ENCODE measurements at places on chromosomes 2 and 18. TPM values are rescaled to one million over a fixed set of nuclear protein-coding genes. Genes with fewer than 3 reads are reported as not detected.

Gene AFG3L2
- 65.5 TPM for total RNA-seq

- DNase-seq = peak; percentile 96
Observed at GRCh38 chr2:31401580-31401979, 13.0 kb downstream of the XDH start.

DNA sequence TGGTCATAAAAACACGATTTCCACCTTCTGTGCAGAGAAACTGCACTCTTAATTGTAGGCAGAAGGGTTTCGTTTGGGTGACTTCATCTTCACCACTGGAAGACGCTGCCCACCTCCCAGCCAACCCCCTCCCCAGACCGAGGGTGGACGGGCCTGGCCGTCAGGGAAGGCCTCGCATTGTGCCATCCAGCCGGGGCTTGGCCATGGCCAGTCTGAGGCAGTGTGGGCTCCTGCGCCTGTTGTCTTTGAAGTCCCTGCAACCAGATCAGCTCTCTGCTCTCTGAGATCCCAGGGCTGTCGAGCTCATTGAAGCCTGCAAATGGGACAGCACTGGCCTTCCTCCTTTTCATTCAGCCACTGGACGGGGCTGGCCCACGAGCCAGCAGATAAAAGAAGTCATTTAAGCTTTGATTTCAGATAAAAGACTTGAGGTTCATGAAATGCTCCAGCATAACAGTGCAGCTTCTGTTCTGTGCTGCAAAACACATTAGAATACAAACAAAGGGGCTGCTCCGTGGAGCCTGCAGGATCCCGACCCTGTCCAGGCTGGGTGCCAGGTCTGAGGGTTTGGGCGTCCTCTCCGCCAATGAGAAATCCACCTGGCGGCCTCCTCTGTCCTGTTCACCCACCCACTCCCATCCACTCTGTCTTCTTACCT is 253.5 kb downstream of the LDLRAD4 start:
- DNase-seq = no peak

GRCh38 chr2:20674974-20675679 is 8.2 kb downstream of the GDF7 start:
- peak; percentile 87 for DNase-seq

GRCh38 chr18:23453680-23454058 is 582 bp downstream of the RIOK3 start:
- DNase-seq = peak; percentile 69

GRCh38 chr2:15177103-15177502 is 384.0 kb downstream of the NBAS start:
- DNase-seq = peak; percentile 63

Gene FLACC1
- total RNA-seq = 0.56 TPM

DNA sequence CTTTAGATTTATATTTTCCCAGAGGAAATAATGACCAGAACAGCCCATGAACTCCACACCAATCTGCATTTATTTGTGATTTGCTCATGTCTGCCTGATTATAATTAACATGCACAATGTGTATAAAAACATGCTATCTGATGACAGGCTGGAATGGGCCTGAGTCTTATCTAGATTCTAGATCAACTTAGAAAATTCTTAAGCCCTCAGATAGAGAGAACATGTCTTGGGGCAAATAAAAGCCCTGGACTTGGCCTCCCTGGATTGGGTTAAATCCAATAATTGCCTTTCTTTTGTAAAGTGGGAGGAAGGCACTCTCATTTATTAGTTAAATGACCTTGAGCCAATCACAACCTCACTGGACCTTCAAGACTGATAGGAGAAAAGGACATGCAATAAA is 61.8 kb downstream of the EVA1A start:
- no peak for DNase-seq

- DNase-seq = no peak
Observed at GRCh38 chr18:51235009-51235789, 37.7 kb upstream of the MEX3C start.

Data from IMR-90 (cell line).